ENCODE measurements at places on chromosomes 7 and 10. TPM values are rescaled to one million over a fixed set of nuclear protein-coding genes. Genes with fewer than 3 reads are reported as not detected.

Gene TRPV6
- total RNA-seq, result 7.6 TPM

Gene NPFFR1
- total RNA-seq, result 0.04 TPM

Gene CALHM3
- not detected for total RNA-seq

Gene ACTR3C
- 4.0 TPM for total RNA-seq

GRCh38 chr10:31687663-31688482 lies 240.8 kb downstream of the ARHGAP12 start:
- DNase-seq, result no peak

- no peak for DNase-seq
These were observed 2.9 kb downstream of the C1QL3 start for GRCh38 chr10:16518822-16519221.

- DNase-seq, result no peak
These were observed 3.6 kb upstream of the CCDC201 start for GRCh38 chr7:45876519-45876918.

DNA sequence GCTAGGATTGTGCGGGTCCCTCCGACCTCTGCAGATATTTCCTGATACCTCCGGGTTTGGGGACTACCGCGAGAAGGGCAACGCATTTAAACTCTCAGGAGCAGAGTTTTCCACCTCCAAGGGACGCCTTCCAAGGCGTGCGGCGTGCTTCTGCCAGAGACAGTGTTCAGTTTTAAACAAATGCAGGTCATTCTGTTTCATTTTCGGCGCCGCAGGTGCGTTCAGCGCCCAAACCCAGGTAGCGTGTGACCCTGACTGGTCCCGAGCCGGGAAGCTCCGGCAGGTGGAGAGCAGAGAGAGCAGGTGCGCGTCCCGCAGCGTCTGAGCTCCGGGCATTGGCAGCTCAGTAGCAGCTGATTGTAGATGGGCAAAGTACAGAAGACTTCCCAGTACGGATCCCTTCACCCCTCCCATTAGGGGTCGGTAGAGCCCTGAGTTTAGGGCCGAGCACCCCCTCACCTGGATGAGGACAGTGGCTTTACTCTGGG lies 1.4 kb upstream of the CYP26A1 start:
- no peak for DNase-seq

GRCh38 chr10:93138113-93138870 lies 64.6 kb downstream of the CYP26A1 start:
- no peak for DNase-seq

- no peak for DNase-seq
These were observed 36.4 kb downstream of the CUBN start for GRCh38 chr10:17092986-17093803.
